ENCODE measurements at places on chromosomes 12 and 14.

DNA sequence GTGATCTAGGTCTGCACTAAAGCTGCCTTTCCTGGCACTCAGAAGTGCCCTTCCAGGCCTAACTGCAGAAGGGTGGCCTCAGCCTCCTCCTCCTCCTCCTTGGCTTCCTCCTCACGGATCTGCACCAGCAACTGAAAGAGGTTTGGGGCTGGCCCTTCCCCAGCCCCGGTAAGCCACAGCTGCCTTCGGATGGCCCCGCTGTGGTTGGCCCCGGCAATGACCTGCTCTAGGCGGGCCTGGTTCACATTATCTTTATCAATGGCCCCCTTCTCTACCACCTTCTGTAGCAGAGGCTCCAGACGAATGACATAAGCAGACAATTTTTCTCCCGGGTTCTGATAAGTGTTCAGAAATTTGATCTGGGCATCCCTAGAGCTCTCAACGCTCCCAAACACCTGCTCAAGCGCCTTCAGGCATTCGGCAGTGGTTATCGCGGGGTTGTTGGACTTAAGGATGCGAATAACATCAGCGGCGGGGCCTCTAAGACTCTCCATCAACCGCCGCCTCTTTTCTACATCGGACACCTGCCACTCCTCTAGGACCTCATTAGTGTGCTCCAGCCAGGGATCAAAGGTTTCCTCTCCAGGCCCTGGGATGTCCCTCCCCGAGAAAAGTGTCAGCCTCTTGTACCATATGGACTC is 1.5 kb downstream of the PNMA1 start:
- no peak for DNase-seq

DNA sequence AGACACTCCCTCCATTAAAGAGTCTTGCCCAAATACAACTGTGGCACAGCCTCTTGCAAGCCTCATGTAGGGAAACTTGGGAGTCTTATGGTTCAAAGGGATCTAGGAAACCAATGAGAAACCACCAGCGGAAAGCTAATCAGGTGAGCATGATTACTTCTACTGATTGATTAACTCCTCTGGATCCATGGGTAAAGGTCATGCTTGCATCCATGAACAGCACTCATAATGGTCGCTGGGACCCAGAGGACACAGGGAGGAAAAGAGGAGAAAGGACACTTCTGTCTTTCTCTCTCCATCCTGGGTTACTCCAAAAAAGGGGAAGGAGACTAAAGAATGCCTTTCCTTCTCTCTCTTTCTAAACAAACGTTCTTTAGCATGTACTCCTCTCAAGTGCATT is 1397.2 kb downstream of the LRFN5 start:
- no peak for DNase-seq

DNA sequence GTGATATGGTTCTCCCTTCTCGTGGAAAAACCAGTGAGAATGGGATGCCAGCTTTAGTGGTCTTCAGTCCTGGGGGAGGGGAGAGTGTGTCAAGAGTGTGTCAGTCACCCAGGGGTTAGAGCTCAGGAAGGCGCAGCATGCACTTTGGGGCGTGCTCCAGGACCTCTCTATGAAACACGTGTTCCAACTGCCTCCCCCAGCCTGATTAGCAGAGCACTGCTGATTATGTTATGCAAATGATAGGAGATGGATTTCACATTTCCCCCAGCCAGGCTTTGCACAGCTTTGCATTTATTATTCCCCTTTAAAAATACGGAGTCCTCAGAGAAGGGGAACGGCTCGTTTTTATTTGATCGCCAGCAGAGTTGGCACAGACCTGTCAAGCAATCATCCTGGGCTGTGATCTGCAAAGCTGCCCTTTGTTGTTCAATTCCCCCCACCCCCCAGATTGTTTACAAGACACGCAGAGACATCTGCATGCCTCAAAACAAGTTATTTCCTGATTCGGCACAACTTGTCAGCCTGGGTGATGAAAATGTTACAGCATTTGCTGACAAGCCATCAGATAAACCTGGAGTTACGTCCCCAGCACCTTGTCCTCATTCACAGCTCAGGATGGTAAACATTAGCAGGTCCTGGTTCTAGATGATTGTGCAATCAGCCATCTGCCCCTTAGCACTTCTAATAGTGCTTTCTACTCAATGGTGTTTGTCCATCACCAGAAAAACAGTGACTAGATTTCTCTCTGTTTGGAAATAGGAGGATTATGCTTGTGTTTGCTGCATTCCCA is 196.5 kb downstream of the NOVA1 start:
- no peak for DNase-seq

DNA sequence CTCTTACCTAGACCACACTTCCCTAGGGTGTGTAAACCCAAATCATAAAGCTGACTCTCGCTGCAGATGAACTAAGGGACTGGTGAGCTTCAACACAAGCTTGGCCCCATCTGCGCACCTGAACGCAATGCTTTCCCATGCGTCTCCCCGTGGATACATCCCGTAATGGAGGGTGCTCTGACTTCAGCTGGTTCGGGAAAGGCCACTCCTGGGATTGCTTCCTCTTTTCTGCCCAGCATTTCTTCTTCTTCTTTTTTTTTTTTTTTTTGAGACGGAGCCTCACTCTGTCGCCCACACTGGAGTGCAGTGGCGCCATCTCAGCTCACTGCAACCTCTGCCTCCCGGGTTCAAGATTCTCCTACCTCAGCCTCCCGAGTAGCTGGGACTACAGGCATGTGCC is 27.7 kb upstream of the ETFBKMT start:
- DNase-seq = no peak

- DNase-seq = peak; percentile 18
Measured at GRCh38 chr12:92827836-92828431, 101.2 kb downstream of the EEA1 start.

- DNase-seq = no peak
Measured at GRCh38 chr12:80939231-80939950, 1.7 kb upstream of the LIN7A start.

GRCh38 chr12:77995436-77996167 is 164.9 kb downstream of the NAV3 start:
- DNase-seq = no peak

DNA sequence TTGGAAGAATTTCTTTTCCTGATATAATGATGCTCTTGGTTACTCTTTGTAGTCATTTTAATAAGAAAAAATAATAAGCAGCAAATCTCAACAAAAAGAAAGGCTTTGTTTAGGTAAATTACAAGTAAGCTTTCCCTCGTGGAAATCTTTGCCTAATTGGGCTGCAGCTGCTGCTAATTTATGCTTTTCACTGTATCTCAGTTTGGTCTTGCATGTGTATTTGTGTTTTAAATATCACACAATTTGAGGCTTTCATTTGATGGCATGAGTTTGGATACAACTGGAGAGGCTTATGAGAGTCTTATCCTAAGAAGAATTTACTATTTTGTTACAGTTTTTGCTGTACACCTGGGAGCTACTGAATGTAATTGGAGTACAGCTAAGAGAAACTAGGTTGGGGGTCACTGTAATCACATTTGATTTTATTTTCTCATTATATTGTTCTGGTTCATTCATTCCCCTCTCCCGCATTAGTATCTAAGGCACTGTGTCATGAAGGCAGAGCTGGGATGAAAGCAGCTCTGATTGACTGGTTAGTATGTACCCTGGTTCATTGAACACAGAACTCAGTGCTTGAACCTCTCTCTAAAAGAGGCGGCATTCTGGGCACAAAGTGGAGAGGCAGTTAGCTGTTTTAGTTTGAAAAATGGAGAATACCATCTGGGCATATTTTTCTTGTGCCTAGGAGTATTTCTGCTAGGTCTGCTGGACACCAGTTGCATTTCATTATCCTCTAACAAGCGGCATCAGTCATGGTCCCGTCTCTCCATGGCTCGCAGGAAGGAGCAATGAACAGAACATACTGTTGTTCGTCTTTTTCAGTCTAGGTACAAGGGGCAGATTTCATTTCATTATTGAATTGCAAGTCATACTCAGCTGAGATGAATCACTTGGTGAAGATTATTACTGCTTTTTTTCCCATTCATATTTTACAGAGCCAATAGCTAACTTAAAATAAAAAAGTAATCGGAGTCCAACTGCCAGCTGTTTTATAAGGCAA is 118.0 kb upstream of the TMEM260 start:
- DNase-seq = no peak

- no peak for DNase-seq
Measured at GRCh38 chr12:51070004-51070403, 13.4 kb downstream of the CSRNP2 start.

DNA sequence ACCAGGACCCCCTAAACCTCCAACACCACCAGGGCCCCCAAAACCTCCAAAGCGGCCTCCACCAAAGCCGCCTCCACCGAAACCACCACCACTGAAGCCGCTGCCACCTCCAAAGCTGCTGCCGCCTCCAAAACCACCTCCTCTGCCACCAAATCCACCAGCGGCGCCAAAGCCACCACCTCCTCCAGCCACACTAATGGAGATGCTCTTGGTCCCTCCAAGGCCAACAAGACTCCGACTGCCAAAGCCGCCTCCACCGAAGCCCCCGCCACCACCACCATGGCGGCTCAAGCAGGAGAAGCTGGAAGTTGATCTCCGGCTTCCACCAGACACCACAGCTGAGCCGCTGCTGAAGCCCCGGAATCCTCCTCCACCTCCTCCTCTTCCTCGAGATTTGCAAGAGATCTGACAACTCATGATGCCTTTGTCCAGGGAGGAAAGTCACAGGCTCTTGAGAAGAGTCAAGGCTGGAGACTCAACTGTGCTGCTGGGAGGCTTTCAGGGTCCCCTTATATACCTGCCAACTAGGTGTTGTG is at the start of gene KRT2:
Gene KRT2 (minus strand): TSS at position 486 of the 536 bp plus-strand sequence. CDS start 69 bp downstream, at position 417.
- DNase-seq = no peak

DNA sequence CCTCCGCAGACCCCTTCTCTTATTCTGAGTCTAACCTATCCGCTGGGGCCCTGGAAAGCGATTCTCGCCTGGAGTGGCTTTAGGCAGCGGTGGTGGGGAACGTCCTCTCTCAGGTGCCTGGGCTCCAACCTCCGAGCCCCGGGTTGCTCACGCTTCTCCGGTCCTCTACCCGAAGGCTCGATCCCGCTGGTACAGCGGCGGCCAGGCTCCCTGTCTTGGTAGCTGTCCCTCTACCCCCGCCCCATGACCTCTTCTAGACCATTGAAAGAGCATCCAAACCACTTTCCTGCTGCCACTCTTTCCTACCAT is 505 bp upstream of the HEBP1 start:
- no peak for DNase-seq

DNA sequence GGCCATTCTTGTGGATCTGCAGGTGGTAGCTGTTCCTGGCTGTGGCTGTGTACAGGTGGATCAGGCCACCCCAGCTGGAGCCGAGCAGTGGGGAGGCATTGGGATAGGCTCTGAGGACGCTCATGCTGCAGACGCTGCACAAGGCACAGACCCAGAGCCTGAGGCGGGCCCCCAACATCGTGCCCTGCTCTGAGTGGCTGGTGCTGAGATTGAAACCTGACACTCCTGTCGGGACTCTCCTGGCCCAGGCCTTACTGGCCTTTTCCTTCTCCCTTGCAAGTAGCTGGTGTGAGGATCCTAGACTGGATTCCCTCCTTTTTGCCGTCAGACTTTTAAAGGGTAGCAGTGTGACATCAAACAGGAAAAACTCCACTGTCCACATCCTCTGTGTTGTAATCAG is at the start of gene FGF23:
Gene FGF23 (minus strand): TSS at position 308 of the 400 bp plus-strand sequence. CDS start 130 bp downstream, at position 178.
- DNase-seq = no peak

DNA sequence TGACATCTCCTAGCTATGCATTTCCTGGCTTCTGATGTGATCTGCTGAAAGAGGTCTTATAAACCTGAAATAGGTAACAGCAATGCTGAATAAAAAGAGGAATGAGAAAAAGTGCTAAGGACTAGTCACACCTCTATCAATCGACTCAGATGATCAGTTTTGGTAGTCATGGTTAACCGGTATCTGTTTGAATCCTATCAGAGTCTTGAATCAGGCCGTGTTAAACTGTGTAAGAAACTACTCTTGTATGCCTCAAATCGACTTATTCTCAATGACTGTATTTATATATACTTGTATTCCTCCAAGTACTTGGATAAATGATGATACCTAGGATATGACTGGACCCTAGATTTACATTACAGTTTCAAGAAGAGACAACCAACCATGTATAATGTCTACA is 10.8 kb upstream of the ISM2 start:
- DNase-seq = no peak

GRCh38 chr12:87015352-87015751 is 759.2 kb upstream of the MGAT4C start:
- no peak for DNase-seq

GRCh38 chr12:13033476-13033875 is 10.7 kb upstream of the FAM234B start:
- DNase-seq = no peak

- no peak for DNase-seq
Measured at GRCh38 chr12:122959566-122960192, 6.6 kb downstream of the ABCB9 start.

GRCh38 chr14:103361867-103362266 is 23.3 kb upstream of the MARK3 start:
- peak; percentile 71 for DNase-seq

GRCh38 chr14:74584951-74585350 is 27.1 kb downstream of the LTBP2 start:
- no peak for DNase-seq

DNA sequence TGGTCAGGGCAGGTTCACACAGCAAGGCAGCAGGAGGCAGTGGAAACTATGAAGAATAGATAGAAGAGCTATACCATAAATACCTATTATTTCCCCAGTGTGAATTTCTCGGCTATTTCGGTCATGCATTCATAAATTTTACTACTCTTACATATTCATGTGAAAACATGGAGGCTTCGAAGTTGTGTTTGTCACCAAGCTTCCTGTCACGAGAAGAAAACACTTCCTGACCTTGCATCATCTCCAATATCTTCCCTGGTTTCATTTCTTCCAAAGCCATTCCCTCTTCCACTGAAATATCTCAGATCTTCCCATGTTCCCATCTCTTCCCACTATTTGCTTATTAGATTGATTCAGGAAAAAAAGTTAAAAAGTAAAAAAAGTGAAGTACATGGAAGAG is 80.4 kb downstream of the CPNE8 start:
- no peak for DNase-seq

GRCh38 chr14:71231521-71232393 is 324.5 kb downstream of the PCNX1 start:
- no peak for DNase-seq

- DNase-seq = no peak
Measured at GRCh38 chr14:32258336-32258993, 55.4 kb upstream of the RNU6-8 start.

DNA sequence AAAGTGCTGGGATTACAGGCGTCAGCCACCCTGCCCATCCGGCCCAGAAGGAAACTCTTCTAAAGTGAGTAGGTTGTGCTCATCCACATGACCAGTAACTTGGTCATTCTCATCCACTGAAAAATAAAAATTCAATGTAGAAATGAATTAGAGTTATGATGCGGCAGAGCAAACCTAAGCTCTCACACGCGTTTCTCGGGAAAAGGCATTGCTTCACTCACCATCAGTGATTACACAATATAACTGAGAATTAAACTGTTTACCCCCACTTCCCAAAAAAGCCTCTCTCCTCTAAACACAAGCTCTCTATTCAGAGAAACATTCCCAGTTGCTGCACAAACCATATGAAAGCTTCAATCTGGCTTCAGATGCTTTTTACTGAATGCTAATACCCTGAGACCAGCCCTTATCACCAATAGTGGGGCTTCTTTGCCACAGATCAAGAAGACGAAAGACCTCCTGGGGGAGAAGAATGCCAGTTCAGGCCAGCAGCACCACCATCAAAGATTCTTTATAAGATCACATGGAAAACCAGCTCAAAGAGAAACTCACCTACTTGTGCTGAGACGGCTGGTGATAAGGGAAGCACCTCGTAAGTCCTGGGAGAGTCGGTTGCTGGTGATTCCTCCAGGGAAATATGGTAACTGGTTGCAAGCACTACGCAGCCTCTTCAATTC is 121.5 kb upstream of the SFSWAP start:
- DNase-seq = no peak

- DNase-seq = no peak
Measured at GRCh38 chr12:90683871-90684270, 271.1 kb downstream of the CCER1 start.

- no peak for DNase-seq
Measured at GRCh38 chr12:104473374-104473983, 16.7 kb downstream of the CHST11 start.

All from amniotic stem cell (primary cell).